ENCODE measurements at places on chromosomes 7 and 10.
A peak's percentile ranks its signal among the peaks of the same experiment; 100 is the strongest.

- no peak for DNase-seq
These were observed 7.4 kb upstream of the SMIM30 start for GRCh38 chr7:113125728-113126127.

DNA sequence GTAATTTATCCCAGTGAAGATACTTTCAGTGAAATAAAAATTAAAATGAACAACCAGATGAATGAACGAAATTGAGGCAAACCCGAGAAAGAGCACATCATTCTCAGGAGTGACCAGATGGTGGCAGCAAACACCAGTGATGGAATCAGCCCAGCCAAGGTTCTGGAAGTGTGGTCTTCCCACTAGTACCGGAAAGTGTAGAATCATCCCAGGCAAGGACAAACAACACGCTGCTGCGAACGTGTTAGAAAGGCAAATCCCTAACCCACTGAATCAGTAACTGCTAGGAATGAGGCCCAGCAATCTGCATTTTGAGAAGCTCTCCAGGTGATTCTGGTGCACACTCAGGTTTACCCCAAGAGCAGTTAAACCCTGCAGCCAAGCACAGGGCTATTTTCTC, 15.5 kb upstream of the SLC18A3 start:
- no peak for DNase-seq

DNA sequence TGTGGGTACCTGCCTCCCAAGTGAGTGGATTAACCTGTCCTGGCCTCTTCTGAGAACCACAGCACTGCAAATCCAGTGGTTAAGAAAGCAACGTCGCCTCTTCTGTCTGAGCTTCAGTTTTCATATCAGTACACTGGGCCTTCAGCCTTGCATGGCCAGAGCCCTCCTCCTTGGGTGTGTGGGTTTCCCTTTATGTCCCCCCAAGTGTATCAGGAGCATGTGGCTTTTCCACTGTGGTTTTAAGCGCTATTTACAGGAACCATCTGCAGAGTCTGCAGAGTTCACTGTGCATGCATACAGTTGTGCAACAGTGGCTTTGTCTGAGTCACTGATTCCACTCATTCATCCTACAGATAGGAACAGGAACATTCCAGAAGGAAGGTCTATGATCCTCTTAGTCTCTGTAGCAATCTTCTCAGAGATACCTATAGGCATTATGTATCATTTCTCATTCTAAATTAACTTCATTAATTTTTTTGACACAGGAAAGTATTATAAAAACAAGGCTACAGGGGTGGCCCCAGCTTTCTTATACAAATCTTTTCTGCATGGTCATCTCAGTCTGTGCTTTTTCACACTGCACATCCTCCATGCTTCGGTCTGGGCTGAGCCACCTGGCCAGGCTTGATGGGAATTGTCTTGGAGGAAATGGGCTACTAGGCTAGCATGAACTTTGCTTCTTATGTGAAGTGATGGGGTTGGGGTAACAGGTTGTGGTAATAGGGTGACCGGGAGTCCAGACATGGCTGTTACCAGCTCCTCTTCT, 17.1 kb downstream of the MBL2 start:
- DNase-seq: no peak

GRCh38 chr7:74637745-74638144, 19.8 kb upstream of the GTF2I start:
- no peak for DNase-seq

DNA sequence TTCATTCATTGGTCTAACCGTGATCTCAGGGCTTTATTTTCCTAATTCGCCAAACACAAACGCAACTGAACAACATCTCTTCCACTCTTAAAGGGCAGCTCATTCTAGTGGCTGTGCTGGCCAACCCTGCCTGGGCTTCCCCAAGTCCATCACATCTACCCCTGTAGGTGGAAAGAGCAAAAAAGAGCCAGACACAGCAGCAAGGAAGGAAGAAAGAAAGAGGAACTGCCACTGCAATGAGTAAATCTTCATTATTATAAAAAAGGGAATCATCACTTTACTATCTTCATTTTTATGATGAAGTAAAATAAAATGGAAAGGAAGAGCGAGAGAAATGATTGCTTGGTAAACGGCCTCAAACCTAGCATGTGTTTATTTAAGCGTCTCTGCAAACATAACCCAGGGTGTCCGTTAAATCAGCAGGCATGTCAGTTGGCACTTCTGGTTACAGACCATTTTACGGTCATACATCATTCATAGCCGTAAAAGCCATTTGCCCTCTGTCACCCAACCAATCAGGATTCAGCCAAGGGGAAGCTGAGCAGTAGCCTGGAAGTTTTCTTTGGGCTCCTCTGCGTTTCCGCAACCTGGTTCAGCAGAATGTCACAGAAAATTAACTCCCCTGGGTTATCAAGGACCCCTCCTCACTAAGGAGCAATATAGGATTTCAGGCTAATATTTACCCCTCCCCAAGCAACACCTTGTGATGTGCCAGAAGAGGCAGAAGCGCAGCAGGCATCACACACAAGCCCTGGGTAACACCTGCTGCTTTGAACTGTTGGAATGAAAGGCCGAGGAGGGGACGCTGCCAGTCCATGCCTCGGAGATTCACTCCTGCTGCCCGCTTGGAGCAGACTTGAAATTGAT, 234.0 kb downstream of the SNX10 start:
- DNase-seq: no peak

GRCh38 chr10:71973777-71974488, 9.7 kb downstream of the CHST3 start:
- no peak for DNase-seq

- no peak for DNase-seq
These were observed 76.5 kb downstream of the ELFN1 start for GRCh38 chr7:1746491-1746975.

DNA sequence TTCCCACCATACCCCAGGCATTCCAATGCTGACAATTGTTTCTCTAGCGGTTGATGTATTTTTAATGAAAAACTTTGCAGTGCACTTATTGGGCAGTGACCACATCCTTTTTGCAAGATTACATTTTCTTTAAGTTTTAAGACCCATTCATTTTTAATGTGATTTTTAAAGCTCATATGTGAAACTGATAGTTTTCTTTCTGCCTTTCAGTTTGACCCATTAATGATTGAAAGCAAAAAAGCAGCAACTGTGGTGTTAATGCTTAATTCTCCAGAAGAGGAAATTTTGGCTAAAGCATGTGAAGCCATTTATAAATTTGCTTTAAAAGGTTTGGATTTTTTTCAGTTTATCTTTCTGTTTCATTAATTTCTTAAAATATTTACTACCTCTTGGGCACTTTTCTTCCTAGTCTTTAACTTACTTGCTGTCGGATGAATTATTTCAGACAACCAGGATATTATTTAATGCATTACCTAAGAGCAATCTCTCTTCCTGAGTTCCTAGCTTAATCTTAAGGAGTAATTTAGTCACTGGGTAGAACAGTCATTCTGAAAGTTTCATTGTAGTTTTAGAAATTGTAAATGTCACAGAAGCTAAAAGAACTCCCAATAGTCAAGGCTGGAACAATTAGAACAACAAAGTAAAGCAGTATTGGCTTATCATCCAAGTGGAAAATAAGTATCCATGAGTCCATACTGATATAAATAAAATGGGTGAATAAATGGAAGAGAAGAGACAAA, 18.3 kb downstream of the ARMC3 start:
- DNase-seq: no peak

DNA sequence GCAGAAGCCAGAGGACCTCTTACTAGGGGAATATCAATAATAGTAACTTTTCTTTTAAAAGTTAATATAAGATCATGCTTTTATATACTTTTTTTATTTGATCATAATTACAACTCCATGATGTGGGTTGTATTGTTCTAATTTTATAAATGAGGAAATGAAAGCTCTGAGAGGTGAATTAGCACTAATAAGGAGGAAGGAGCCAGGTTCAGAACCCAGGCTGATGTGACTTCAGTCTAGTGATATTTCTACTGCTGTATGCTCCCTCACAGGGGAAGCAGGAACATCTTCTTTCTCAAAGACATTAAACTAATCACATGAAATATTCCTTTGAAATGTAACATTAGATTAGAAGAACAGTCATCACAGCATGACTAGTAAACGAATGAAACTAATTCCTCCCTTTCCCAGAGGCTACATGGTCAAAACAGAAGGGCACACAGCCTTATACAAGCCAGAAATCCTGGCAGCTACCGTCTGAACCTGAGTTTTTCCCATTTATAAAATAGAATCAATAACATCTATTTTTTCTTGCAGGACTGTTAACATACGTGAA, 81.4 kb upstream of the GJD4 start:
- no peak for DNase-seq

DNA sequence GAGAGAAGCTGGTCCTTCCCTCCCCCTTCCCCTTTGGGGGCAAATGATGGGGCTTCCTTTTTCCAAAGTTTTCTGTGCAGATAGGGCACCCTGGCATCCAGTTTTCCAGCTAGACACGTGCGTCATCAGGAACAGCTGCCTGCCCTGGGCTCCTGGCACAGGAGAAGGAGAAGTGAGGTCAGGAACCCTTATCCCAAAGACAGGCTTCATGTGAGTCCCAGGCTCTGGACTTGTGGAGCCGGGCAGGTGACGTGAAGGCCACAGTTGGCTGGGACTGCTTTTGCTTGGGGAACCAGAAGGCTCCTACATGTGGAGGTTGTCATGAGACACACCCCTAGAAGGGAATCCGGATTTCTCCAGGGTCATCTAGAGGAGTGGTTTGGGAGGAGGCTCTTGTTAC, 66.5 kb downstream of the RBM20 start:
- no peak for DNase-seq

DNA sequence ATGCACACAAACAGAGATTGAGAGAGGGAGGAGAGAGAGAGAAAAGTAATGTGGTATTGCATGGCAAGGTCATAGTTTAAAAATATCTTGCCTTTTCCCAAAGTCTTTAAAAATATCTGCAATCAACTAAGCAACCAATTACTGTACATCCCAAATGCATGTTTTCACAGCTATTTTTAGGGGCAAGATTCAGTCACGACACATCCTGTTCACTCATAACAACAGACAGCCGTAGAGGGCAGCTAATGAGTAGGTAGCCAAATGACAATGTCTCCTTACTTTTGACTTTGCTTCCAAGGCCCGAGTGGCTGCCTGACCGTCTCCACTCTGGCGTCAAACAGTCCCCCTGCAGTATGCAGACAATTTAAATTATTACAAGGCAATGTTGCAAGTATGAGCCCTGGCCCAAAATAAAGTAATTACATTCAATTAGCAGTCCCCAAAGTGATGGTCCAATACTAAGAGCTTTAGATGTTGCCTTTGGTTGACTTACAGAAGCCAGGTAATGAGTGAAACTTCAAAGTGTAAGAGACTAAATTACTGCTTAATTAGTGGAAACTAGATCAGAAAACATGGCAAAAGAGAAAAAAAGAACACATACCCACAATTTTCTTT, 162.9 kb downstream of the MBL2 start:
- no peak for DNase-seq

- DNase-seq: no peak
These were observed 195.0 kb upstream of the SVIL start for GRCh38 chr10:29829776-29830175.

DNA sequence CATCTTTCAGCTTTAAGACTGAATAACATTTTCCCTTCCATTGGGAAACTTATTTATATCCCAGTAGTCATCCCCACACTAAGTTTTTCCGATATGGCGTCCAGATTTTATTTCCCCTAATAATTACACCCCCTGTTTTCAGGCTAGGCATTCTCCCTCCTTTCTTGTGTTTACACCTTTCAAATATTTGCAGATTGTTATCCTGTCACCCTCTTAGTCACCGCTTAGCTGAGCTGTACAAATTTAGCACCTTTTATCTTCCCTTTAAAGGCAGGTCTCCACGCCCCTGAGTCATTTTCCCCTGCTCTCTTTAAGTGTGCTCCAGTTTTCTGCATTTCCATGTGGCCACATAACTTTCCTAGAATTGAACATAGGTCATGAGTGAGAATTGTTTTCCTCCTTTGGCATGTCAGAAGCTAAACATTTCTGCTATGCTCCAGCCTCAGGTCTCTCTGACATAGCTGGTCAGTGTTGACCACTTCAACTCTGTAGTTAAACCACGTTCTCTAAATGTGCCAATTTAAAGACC, 47.4 kb downstream of the LRRC4 start:
- DNase-seq: no peak

DNA sequence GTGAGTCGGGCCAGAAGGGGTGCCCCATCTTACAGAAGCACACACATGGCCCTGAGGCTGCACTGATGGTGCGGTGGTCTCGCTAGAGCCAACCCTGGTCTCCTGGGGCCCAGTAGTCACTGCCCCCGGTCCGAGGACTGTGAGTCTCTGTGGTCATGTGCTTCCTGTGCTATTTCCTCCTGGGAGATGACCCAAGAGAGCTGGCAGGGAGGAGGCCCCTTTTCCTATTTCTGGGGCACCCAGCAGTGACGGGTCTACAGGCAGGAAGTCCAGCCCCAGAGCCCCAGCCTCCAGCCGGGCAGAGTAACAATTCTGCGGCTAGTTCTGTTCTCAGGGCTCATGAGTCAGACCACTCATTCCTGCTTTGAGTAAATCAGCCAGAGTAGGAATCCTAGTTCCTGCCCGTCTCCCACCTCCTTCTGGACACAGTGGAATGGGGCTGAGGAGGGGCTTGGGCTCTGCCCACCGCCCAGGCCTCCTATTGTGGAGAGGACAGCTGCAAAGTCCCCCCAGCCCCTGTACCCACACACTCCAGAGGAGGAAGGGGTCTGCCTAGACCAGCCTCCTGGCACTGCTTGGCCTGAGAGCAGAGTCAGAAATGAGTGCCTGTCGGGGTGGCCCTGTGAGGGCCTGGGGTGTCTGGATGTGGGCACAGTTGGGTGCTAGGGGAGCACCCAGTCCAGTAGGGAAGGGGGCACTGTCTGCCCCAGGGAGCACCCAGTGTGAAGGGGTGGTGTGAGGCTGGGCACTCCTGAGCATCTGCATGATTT, 80.5 kb upstream of the PPIF start:
- peak; percentile 80 for DNase-seq

- peak; percentile 20 for DNase-seq
These were observed 436 bp downstream of the GNB2 start for GRCh38 chr7:100673942-100674410.

- no peak for DNase-seq
These were observed 295.4 kb upstream of the KAT6B start for GRCh38 chr10:74530981-74531380.

GRCh38 chr7:122682815-122683550, 15.9 kb downstream of the RNF133 start:
- DNase-seq: no peak

GRCh38 chr7:38550836-38551235, 80.3 kb downstream of the AMPH start:
- no peak for DNase-seq

GRCh38 chr7:36545291-36545690, 155.6 kb downstream of the ANLN start:
- DNase-seq: no peak

DNA sequence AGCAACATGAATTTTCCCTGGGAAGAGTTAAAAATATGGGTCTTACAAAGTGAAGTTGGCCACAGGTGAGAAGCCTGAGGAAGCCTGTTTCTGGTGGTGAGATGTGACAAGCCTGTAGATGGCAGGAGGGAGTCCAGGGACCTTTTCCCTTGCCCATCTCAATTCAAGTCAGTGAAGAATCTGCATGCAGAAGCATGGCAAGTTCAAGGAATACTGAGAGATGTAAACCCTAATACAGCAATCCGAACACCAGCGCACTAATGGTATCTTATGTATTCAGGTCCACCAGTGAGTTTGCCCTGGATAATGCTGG, 73.6 kb downstream of the RHOBTB1 start:
- DNase-seq: no peak

Measured in GM12891 (cell line).